Gastroesophageal sphincter (tissue), 4 donors: ENCODE measurements at places on chromosomes 1 and 21. TPM values are rescaled to one million over a fixed set of nuclear protein-coding genes. Genes with fewer than 3 reads are reported as not detected.

Gene ELAPOR1
- 0.08 TPM for total RNA-seq

Gene TMEM69
- 21.8 TPM for total RNA-seq

Gene PLXNA2
- 33.3 TPM for total RNA-seq

Gene GJA9
- not detected for total RNA-seq

Gene NUF2
- total RNA-seq: not detected
